MG63 (cell line): ENCODE measurements at places on chromosomes 12 and 14. TPM values are rescaled to one million over a fixed set of nuclear protein-coding genes. Genes with fewer than 3 reads are reported as not detected.

Gene BDKRB2
- 8.0 and 8.8 TPM in 2 replicates for total RNA-seq

Gene OR4E2
- total RNA-seq = not detected in 2 replicates

Gene MAP1LC3B2
- 0.26 TPM in 1 of 2 replicates, not detected in the other for total RNA-seq

Gene NRXN3
- 0.07 and 0.12 TPM in 2 replicates for total RNA-seq

Gene LRP1
- 29.1 and 39.0 TPM in 2 replicates for total RNA-seq

Gene BDKRB1
- 30.5 and 40.5 TPM in 2 replicates for total RNA-seq

Gene REM2
- not detected in 2 replicates for total RNA-seq

Gene PCNX1
- 25.4 TPM in 2 replicates for total RNA-seq

Gene PRB2
- not detected in 2 replicates for total RNA-seq

DNA sequence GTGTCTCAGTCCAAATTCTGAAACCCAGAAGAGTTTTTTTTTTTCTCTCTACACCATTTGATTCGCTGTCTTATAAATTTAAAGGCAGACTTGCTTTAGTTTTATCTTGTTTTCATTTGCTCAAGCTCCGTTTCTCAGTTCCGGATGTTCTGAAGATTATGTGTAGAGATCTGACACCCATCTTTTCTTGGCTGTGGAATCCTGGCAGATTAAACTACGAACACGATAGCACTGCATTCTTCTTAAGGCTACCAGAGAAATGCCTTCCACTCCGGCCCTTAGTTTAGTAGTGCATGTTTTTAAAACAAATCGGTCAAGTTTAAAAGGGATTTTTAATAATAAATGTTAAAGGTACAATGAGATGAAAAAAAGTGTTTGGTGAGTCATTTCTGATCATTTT lies 106.4 kb downstream of the LMO3 start:
- DNase-seq = no peak

DNA sequence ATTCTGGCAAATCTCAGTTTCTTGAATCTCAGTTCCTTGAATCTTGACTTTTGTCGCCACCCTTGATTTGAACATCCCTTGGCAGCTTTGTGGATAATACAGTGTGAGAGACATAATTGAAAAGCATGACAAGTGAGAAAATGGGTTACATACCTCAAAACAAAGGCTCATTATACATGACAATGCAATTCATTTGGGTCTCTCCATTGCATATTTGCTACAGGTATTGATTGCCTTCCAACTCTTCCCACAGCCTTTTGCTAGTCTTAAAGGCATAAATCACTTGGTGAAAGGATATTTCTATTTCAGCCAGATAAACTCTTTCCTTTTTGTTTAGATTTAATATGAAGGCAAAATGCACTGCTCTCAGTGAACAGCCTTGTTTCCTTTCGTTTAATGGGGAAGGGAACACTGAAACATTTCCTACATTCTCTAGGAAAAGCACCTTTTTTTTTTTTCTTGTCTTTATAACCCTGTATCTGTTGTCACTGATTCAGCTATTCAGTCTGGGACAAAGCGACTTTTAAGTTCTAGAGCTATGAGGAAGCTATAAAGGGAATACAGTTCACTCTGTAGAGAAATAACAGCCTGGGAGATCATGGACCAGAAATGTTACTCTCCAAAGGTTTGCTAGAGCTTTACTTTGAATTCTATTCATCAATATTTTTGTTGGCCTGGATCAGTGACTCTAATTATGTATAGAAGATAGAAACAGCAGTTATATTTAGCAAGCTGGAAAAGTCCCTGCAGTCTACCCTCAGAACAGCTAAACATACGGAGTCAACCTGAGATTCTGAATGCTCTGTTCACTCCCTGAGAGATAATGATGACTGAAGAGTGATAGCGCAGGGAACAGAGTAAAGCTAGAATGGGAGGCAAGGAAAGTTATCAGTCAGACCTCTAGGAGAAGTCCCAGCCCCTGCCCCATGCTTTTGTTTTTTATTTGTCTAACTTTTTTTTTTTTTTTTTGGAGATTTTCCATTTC lies 311.4 kb downstream of the RGS6 start:
- no peak for DNase-seq

GRCh38 chr14:104752423-104752734 lies 568 bp upstream of the SIVA1 start:
- no peak for DNase-seq

DNA sequence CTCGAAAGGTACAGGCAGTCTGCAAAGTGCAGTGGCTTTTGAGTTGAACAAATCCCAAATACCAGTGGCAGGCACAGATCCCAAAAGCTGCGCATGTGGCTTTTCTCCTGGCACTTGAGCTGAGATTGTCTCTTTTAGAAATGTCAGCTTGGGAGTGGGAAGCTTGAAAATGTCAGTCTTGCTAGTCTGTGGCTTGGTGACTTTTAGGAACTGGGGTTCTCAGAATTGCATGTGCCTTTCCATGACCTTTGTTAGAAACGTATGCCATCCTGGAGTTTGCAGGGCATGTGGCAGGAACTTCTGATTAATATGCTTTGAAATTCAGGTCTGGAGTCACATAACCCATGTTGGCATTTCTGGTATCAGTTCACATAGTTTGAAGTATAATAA lies 182.1 kb downstream of the CHST11 start:
- DNase-seq = no peak

GRCh38 chr14:105089746-105090492 lies 24.7 kb upstream of the GPR132 start:
- DNase-seq = peak; percentile 42

- DNase-seq = no peak
Measured at GRCh38 chr12:131619736-131620506, 91.0 kb upstream of the SFSWAP start.

DNA sequence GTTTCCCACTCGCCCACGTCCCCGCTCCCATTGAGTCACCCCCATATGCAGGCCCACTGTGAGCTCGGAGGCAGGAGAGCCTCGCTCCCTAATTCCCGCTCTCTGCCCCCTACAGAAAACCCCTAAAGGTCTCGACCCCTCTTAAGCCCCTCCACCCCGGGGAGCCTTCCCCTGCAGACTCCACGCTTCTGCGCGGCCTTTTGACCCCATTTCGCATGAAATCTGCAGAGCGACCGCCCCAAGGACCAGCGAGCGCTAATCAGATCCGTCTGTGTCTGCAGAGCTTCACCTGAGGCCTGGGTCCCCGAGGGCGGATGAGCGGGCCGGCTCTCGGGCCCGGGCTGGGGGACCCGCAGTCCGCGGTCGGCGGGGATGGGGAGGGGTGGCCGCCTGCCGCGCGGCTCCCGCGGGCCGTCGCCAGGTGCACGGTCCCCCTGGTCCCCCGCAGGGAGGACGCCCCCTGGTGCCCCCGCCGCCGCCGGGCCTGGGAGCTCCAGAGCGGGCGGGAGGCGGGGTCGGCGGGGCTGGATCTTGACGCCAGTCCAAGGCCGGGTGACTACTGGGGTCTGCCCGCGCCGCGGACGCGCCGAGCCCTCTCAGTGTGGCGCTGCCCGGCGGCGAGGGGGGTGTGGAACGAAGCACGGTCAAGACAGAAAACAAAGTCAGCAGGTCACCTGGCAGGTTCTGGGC lies 10.1 kb downstream of the BMP4 start:
- no peak for DNase-seq

DNA sequence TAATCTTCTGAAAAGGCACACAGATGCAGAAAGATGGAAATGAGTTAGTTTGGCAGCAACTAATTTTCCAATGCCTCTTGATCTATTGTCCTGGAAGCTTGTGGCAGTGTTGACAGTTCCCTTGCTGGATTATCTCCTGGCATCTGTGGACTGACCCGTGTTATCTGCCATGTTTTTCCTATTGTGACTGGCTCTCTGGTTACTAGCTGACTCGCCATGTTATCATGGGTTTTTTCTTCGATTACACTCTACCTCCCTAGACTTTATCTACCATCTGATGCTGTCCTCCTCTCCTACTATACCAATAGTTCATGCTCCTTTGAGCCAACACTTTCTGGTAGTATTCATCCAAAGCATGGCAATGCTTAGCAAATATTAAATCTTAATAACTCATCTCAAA lies 63.3 kb upstream of the FLRT2 start:
- peak; percentile 2 for DNase-seq

DNA sequence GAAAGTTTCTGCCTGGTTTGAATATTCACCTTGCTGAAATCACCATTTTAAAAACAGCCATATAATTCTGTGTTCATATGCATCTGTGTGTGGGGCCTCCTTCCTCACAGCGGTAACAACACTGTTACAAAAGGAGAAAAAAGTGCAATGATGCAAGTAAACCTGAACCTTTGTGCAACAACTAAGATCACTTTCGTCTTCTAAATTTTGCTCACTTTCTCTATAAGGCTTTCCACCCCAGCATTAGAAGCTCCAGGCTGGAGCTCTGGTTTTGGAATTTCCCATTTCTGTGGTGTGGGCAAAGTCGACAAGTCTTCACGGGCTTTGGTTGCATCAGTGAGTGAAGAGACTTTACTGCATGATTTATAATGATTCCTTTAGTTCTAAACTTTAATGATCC lies 18.4 kb downstream of the FGD6 start:
- DNase-seq = no peak

- DNase-seq = no peak
Measured at GRCh38 chr12:19058235-19059021, 71.1 kb upstream of the PLEKHA5 start.

DNA sequence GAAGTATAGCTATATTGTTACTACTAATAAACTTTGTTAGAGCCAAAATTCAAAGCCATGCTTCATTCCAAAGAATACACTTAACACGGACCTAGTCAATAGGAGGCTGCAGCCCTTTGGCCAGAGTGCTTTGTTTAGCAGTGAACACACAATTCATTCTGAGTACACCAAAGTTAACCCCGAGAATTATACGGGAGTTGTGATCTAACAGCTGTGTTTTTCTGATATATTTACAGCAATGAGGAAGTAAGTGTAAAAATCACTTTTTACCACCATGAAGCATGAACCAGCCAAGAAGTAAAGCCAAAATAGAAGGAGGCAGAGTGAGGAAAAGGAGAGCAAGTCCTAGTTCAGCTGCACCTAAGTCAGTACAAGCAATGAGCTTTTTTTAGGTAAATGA lies 156.8 kb upstream of the PDE3A start:
- DNase-seq = no peak

- peak; percentile 89 for DNase-seq
Measured at GRCh38 chr14:68544081-68544892, 248.6 kb downstream of the ZFP36L1 start.

DNA sequence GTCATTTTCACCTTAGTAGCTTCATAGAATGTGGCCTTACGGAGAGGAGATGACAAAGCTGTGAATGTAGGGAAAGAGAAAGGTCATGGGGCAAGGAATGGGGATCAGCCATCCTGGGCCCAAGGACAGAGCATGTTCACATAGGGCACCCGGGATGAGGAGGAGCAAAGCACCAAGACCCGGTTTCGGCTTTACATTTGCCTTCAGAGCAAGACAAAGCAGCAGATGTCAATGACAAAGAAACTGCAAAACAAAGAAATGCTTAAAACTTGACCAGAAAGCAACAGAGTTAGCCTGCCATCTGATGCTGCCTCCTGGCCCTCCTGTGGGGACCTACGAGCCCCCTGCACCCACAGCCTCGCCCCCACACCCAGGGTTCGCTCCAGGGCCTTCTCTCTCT lies 249.2 kb downstream of the SLC41A2 start:
- DNase-seq = no peak

- DNase-seq = no peak
Measured at GRCh38 chr14:57930241-57930975, 64.5 kb upstream of the SLC35F4 start.

DNA sequence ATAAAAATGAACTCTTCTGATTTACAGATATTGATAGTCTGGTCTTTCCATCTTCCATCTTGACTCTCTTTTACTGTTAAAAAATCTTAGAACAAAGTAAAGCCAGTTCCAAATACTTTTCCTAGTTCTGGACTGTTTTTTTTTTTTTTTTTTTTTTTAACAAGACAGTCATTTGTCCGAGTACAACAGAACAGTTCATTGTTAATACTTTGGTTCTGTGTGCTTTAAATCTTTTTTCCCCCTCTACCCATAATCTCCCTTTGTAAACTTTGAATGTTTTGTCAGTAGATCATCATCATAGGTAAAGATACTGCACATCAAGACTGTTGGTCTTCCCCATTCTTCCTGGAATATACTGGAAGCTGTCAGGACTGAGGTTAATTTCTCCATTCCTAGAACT lies 38.0 kb downstream of the ADIPOR2 start:
- DNase-seq = no peak

GRCh38 chr12:101829639-101830366 lies 956 bp downstream of the GNPTAB start:
- no peak for DNase-seq

GRCh38 chr12:87687362-87687761 lies 341.8 kb downstream of the C12orf50 start:
- DNase-seq = peak; percentile 44

DNA sequence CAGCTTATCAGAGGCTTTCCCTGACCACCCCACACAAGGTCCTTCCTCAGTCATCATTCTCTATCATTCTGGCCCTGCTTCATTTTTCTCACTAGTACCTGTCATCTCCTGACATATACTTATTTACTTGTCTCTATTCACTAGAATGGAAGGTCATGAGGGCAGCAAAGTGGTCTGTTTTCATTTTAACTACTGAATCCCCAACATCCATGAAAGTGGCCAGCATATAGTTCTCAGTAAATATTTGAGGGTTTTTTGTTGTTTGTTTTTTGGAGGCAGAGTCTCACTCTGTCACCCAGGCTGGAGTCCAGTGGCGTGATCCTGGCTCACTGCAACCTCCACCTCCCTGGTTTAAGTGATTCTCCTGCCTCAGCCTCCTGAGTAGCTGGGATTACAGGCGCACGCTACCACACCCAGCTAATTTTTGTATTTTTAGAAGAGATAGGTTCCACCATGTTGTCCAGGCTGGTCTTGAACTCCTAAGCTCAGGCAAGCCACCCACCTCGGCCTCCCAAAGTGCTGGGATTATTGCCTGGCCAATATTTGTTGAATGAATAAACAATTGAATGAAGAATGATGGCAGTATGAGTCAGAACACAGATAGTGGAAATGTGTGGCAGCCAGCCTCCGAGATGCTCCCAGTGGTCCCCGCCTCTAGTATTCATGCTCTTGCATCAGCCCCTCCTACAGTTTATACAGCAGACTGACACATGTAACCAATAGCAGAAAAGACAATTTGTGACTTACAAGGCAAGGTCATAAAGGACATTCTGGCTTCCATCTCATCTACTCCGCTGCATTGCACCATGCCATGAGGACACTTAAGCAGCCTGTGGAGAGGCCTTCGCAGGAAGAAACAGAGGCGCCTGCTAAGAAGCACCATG lies 7.0 kb upstream of the ANO6 start:
- DNase-seq = peak; percentile 72

GRCh38 chr12:541676-542324 lies 82.1 kb downstream of the B4GALNT3 start:
- DNase-seq = no peak
